ENCODE measurements at places on chromosomes 4 and X.

- peak; percentile 45 for DNase-seq
These were observed 46.8 kb downstream of the CRLF2 start for GRCh38 chrX:1165535-1166196.

GRCh38 chrX:118824173-118824730, 628 bp downstream of the ZCCHC12 start:
- no peak for DNase-seq

GRCh38 chrX:132267392-132267791, 48.1 kb upstream of the RAP2C start:
- no peak for DNase-seq

DNA sequence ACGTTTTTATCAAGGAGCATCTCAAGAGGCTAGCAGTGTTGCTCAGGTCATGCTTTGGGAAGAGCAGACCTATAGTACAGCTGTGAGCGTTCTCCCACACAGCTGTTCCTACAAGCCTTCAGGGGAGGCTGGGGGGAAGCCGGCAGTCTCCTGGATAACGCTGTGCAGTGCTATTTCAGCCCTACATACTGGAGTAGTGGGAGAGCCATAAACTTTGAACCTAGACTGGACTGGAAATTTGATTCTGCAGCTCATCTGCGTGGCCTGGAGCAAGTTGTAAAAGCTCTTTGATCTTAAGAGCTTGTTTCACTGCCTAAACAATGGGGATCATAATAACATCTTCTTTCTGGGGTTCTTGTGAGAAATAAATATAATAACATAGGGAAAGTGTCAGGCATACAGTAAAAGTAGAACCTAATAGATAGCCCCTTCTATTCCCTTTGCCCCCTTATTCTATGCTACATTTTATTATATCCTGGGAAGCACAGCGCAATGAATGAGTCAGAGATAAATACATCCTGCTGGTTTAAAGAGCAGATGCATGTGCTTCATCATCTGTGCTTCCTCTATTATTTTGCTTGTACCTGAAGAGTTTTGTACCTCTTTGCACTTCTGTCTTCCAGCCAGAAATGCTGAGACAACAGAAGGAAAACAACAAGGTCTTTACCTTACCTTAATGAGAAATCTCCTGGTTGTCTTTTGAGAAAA, 14.7 kb upstream of the AMBN start:
- DNase-seq, result no peak

DNA sequence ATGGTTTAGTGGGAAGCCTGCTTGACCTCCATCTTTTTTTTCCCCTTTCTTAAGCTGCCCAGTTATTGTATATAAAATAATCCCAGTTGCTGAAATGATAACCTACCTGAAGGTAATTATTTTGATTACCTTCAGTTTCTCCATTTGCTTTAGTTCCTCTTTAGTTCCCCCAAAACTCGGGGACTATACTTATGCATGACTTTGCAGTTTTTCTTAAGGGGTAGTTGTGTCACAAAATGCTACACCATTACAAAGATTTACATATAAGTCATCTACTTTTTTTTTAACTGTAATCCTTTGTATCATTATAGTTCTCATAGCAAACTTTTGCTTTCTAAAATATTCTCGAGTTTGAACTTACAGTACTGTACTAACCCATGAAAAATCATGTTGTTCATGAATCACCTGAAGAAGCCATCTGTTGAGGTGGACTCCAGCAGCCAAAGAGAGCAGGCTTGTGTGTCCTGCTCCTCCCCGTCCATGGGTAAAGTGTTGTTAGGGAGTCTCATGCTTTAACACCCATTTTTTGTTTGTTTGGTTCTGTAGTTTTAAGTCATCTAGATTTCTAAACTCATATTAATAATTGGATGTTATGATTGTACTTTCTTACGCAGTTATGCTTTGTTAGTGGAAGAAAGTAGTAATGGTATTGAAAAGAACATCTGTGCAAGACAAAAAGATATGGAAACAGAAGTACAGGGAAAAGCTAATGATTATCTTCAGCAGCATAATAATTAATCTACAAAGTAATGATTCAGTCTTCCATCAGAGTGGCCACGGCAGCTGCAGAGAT, 34.6 kb downstream of the HADH start:
- DNase-seq, result no peak

GRCh38 chr4:48203819-48204218, 65.8 kb downstream of the TEC start:
- DNase-seq, result no peak

- DNase-seq, result no peak
These were observed 43.2 kb downstream of the ZBTB49 start for GRCh38 chr4:4333265-4333706.

GRCh38 chr4:119139311-119139710, 3.7 kb downstream of the MYOZ2 start:
- DNase-seq, result no peak

- DNase-seq, result no peak
These were observed 508.1 kb upstream of the ARX start for GRCh38 chrX:25523574-25524540.

- no peak for DNase-seq
These were observed 113.7 kb downstream of the BMP15 start for GRCh38 chrX:51024106-51024696.

GRCh38 chr4:111923786-111924185, 221.5 kb upstream of the FAM241A start:
- no peak for DNase-seq

GRCh38 chr4:125928652-125929051, 613.9 kb downstream of the FAT4 start:
- DNase-seq, result no peak

DNA sequence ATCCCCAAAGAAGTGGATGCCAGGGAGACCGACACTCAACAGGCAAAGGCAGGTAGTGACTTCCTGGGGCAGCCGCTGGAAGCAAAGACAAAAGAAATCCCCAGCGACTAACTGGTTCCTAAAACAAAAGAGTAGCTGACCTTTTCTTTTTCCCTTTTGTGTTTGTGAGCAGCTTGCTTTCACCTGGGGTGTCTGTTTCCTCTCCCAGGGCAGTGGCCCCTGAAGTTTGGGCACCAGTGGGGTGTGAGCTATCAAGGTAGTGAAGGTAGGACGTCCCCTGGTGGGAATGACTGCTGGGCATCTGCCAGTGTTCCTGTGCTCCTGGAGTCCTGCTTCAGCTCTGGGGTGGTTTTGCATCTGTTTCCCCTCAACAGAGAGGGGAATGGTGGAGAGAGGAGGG, 41.6 kb upstream of the STIM2 start:
- no peak for DNase-seq

- DNase-seq, result no peak
These were observed 130.2 kb downstream of the ENOX2 start for GRCh38 chrX:130772776-130773143.

DNA sequence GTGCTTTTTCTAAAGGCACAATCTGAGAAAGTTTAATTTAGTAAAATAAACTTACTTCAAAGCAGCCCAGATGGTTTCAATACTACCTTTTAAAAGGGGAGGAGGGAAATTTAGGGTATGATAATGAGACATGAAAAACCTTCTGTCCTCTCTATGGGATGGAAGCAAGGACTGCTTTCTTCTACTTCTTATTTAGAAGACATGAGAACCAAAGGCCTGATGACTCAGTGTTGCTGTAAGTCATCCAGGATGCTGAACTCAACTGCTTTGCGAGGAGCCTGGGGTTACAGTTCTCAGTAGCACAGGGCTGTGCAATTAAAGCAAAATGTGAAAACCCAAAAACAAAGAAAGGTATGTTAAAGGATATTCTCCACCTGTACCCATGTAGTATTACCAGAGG, 140.8 kb upstream of the EDNRA start:
- DNase-seq, result no peak

GRCh38 chrX:103586314-103586646, 965 bp downstream of the TCEAL4 start:
- DNase-seq, result no peak

DNA sequence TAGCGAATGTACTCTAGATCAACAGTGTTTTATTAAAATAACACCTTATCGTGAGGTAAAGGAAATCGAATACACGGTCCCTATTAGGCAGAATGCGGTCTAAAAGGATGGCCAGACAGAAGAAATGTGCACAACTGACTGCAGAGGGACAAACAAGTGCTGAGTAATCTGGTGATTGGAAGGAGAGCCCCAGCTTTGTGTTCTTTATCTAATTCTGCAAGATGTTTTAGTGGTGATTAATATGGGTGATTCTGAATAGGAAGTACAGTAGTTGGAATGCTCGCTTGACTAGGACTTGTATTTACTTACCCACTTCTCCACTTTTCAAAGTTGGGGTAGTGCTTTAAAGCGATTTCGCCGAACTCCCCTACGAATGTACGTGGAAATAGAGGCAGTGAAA, 1.2 kb downstream of the WDR44 start:
- DNase-seq, result no peak

DNA sequence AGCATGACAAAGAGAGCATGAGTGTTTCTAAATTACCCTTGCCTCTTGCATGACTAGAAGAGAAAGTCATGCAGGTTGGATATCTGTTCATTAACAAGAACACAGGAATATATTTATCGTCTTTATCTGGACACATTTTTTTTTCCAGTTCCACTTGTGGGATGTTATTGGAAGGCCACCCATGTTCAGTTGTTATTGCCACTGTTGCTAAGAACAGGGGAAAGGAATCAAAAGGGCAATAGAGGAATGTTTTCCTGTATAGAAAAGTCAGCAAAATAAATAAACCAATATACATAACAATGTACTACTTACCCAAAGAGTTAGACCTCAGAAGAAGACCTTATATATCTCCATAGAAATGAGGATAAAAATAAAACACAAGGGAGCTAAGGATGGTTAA, 270.1 kb downstream of the QDPR start:
- no peak for DNase-seq

GRCh38 chr4:46852800-46853199, 56.2 kb downstream of the COX7B2 start:
- no peak for DNase-seq

DNA sequence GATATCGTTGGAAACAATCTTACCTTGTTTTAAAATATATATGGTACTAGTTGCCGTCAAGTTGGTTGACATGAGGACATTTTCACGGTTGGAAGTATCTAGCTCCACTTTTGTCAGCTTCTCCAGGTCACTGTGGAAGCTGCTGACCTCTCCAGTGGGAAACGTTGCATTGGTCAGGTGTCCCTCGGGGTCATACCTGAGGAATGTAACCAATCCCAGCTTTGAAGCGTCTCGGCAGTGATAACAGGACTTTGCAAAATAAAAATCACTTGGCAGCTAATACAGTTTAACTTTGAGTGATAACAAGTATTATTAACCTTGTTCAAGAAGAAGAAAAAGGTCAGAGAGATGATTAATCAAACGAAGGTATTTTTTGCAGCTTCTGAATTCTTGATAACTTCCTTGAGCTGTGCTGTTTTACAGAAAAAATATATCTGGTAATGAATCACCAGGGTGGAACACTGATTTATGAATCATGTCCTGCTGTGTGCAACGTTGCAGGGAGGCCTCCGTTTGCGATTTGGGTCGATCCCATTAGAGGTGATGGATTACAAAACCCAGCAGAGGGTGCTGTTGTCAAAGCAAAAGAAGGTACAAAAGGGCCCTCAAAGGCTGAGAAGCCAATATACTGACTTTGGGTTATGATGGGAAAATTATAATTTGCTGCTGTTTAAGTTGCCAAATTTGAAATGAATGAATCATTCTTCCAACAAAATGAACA, 60.1 kb downstream of the SH2D1A start:
- no peak for DNase-seq

DNA sequence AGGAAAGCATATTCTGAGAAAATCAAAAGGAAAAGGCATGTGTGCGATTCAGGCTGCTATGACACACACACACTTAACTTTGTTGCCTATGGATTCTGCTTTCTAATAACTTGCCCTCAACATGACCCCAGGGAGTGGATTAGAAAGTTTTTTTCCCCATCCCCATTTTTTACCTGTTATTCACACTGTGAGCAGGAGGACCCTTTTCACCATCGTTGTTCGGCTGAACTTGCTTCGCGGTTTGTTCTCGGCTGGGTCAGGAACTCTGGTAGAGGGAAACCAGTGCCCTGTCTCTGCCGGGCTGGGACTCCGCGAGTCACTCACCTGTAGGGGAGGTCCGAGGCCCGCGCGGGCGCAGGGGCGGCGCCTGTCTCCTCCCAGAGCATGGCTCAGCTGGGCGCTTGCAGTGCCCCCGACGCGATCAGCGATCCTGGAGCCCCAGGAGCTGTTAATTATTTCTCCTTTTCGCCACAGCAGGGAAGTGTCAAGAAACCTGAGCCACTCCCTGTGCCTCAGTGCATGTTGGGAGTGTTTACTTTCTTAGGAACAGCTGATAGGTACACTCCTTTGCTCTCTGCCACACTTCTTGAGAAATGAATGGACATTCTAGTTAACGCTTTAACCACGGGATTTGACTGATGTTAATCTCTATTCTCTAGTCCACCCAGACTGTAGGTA, at the start of gene RASSF6:
Gene RASSF6, minus strand, starts transcription at position 322 of the 678 bp plus-strand sequence. CDS start 8,641 bp downstream, outside the sequence.
- peak; percentile 73 for DNase-seq

- DNase-seq, result peak; percentile 87
These were observed 37.3 kb downstream of the ACOX3 start for GRCh38 chr4:8403173-8403753.

DNA sequence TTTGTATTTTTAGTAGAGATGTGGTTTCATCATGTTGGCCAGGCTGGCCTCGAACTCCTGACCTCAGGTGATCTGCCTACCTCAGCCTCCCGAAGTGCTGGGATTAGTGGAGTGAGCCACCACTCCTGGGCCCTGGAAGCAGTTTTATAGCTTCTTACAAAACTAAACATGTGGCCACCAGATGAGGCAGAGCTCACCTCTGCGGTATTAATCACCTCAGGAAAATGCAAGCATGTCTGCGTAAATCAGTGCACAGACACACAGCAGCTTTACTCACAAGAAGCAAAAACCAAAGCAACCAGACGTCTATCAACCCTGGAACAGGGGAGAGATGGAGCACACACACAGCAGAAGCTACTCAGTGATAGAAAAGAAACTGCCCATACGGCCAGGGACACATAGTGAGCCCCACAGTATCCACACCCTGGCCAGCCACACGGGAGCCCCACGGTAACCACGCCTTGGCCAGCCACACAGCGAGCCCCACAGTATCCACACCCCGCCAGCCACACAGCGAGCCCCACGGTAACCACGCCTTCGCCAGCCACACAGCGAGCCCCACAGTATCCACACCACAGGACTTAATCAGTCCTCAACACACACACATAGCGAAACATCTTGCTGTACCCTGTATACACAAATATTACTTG, 30.2 kb downstream of the PPP2R3B start:
- no peak for DNase-seq

GRCh38 chr4:67680581-67681222, 20.3 kb downstream of the UBA6 start:
- DNase-seq, result no peak

DNA sequence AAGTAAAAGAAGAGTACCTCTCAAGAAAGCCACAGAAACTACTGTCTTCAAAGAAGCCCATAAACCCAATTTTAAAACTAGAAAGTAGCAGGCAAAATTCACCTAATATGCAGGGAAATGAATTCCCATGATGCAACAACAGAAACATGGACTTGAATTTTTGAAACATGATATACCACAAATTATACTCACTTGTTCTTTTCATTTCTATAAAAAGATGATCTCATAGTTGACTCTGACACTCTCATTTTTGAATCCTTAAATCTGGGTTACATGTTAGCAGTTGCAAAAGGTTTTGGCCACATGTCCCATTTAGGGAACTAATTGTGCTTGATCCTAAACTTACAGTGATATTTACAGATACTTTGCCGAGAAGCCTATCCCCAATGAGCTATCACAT, 1130.8 kb downstream of the FAT4 start:
- no peak for DNase-seq

- no peak for DNase-seq
These were observed 134.5 kb downstream of the ARHGAP6 start for GRCh38 chrX:11531226-11531625.

GRCh38 chr4:110850461-110851442, 227.9 kb upstream of the PITX2 start:
- DNase-seq, result peak; percentile 52

- DNase-seq, result no peak
These were observed 41.0 kb downstream of the PCDH10 start for GRCh38 chr4:133190098-133190497.

All from ecto neural progenitor cell (in vitro differentiated cells).